ENCODE measurements at places on chromosomes 6 and 20.

GRCh38 chr6:143098054-143098671 is 37.5 kb downstream of the AIG1 start:
- DNase-seq = peak; percentile 68

- no peak for DNase-seq
Measured at GRCh38 chr20:44199877-44200276, 10.7 kb downstream of the OSER1 start.

GRCh38 chr20:32626859-32627636 is 41.9 kb upstream of the NOL4L start:
- DNase-seq = no peak

DNA sequence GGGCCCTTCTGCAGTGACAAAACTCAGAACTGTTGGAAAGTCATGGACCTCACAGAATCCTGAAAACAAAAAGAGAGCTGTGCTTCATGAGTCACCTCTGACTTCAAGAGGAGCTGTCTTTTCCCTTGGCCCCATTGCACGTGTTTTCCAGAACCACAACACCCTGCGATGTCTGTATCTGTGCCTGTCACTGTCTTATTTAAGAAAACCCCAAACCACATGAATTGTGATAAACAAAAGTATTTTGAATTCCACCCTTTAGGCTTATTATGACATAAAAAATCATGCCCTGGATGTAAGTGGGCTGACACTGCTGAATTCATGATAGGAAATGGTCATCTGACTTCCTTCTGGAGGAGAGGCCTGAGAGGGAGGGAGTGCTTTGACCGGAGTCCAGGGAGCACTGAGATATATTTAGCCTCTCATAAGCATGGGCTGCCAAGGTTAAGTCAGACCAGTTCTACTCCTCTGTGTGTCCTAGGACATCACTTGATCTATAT is 96.4 kb upstream of the DUSP22 start:
- no peak for DNase-seq

DNA sequence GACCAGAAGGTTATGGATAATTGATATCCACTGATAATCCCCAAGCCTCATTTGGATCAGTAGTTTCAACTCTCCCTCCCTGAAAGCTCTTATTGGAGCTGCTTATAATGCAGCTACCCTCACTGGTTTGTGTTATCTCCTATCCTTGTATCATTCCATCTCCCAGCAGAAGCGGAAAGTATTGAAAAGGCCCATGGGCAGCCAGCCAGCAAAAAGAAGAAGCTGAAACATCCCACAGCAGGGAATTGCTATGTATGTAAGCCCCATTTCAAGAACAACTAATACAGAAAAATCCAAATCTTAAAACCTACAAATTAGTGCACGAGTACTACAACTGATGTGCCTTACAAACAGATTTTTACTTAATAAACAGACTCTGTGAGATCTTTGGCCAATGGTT is 269.0 kb upstream of the ECI2 start:
- no peak for DNase-seq

GRCh38 chr6:152557502-152557901 is 79.7 kb downstream of the SYNE1 start:
- DNase-seq = no peak

DNA sequence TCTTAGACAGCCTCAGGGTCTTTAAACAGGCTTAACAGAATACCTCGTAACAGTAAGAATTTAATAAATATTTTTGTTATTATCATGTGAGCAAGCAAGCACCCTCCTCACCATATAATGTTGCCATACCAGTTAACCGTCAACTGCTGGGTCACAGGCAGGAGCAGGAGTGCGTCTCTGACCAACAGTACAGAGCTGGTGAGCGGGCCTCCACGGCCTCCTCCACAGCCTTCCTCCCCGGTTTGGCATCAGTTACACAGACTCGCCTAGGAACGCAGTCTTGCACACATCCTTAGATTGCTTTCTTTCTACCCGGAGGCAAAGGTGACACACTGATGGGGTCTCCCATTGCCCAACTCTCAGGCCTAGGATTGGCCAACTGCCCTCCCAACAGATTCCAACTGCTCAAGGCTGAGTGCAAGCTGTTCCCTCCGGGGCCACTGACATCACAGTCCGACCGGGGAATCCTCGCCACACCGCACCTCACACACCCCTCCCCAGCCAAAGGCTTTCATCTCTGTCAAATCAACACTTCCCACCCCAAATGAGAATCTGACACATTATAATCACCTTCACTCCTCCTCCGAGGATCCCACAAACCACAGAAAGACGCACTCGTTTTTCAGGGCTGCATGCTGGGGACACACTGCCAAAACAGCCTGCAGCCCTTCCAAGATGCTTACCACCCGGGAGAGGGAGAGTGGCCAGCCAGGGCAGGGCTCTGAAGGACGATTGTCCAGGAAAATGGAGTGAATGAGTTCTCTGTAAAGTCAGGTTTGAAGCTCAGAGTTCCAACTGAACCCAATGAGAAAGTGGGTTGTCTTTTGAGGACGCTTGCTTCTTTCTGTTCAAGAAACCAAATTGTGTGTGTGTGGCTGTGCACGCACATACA is 63.2 kb downstream of the PDE10A start:
- no peak for DNase-seq

Data from CD14-positive monocyte (primary cell).